ENCODE measurements at places on chromosomes 1 and 21. TPM values are rescaled to one million over a fixed set of nuclear protein-coding genes. Genes with fewer than 3 reads are reported as not detected.

- DNase-seq, result no peak
- no peak overlapping the region for H3K27ac ChIP-seq
- no peaks in the 10 kb centered on the region for H3K36me3 ChIP-seq
Observed at GRCh38 chr1:246629030-246629429, 62.8 kb downstream of the CNST start.

DNA sequence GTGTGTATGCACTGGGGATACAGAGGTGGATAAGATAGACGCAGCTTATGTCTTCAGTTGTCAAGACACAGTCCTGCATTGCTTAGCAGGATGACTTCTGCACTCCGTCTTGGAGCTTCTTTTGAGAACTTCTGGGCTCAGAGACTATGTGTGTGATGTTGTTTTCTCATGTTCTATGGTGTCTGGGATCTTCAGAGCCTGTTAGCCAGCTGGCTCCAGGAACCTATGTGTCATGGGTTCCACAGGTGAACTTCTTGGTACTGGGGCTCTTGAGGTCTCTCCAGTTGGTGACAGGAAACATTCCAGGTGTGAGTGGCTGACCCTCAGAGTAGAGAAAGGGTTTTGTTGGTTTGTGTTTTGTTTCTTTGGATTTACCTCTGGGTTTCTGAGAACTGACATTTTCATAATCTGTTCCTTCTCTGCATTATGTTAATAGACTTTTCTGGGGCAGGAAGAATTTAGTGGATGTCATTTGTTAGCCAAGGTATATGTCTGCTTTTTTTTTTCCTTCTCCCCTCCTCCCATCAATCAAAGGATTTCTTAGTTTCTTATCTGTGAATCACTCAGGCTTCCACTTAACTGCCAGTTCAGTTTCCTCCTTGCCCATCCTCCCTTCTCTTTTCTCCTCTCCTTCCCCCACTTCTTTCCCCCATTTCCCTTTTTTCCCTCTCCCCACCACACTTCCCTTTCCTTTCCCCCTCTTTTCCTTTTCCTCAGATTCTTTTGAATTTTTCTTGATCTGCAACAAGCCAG is 18.1 kb downstream of the FGGY start:
- no peak for DNase-seq
- no peak overlapping the region for H3K4me3 ChIP-seq
- no peaks in the 10 kb centered on the region for H3K36me3 ChIP-seq

GRCh38 chr1:12525311-12526181 is 92.5 kb downstream of the DHRS3 start:
- no peak overlapping the region for H3K4me3 ChIP-seq
- no peaks in the 10 kb centered on the region for H3K36me3 ChIP-seq
- DNase-seq, result no peak
- H3K27me3 ChIP-seq, result no peaks in the 10 kb centered on the region
- H3K27ac ChIP-seq, result peak overlapping the region; percentile 26
- peaks cover 16% of the 10 kb centered on the region for H3K4me1 ChIP-seq

- peaks cover 5% of the 10 kb centered on the region for H3K4me1 ChIP-seq
- peak; percentile 80 for DNase-seq
- H3K27me3 ChIP-seq, result no peaks in the 10 kb centered on the region
- peak overlapping the region; percentile 92 for H3K4me3 ChIP-seq
- H3K36me3 ChIP-seq, result peaks cover 8% of the 10 kb centered on the region
Observed at GRCh38 chr21:39314143-39315027, 953 bp upstream of the BRWD1 start.

GRCh38 chr1:116474921-116475849 is 95.6 kb downstream of the CD58 start:
- DNase-seq, result no peak
- H3K36me3 ChIP-seq, result no peaks in the 10 kb centered on the region
- no peaks in the 10 kb centered on the region for H3K4me1 ChIP-seq
- no peak overlapping the region for H3K4me3 ChIP-seq
- no peaks in the 10 kb centered on the region for H3K27me3 ChIP-seq
- H3K27ac ChIP-seq, result no peak overlapping the region

- no peaks in the 10 kb centered on the region for H3K36me3 ChIP-seq
- no peak overlapping the region for H3K4me3 ChIP-seq
- H3K27ac ChIP-seq, result no peak overlapping the region
Observed at GRCh38 chr1:113091988-113092594, 19.1 kb downstream of the LRIG2 start.

- no peak overlapping the region for H3K4me3 ChIP-seq
- H3K27ac ChIP-seq, result no peak overlapping the region
- no peak for DNase-seq
Observed at GRCh38 chr1:83922431-83922830, 76.5 kb downstream of the TTLL7 start.

DNA sequence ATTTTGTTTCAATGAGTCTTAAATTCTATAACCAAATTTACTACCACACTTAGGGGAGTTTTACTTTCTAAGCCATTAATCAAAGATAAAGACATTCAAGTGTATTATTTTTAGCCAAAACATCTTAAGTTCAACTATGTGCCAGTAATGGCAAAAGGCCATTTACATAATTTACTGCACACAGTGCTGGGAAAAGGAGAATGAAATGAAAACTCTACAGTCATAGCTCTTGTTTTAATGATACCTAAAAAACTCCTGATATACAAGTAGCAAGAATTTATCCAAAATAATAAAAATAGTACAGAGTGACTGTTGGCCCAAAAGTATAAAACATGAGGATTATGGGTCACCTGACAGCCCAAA is 42.4 kb upstream of the C1orf198 start:
- no peaks in the 10 kb centered on the region for H3K4me1 ChIP-seq
- peaks cover 13% of the 10 kb centered on the region for H3K36me3 ChIP-seq
- H3K27me3 ChIP-seq, result no peaks in the 10 kb centered on the region
- H3K4me3 ChIP-seq, result no peak overlapping the region
- no peak overlapping the region for H3K27ac ChIP-seq

DNA sequence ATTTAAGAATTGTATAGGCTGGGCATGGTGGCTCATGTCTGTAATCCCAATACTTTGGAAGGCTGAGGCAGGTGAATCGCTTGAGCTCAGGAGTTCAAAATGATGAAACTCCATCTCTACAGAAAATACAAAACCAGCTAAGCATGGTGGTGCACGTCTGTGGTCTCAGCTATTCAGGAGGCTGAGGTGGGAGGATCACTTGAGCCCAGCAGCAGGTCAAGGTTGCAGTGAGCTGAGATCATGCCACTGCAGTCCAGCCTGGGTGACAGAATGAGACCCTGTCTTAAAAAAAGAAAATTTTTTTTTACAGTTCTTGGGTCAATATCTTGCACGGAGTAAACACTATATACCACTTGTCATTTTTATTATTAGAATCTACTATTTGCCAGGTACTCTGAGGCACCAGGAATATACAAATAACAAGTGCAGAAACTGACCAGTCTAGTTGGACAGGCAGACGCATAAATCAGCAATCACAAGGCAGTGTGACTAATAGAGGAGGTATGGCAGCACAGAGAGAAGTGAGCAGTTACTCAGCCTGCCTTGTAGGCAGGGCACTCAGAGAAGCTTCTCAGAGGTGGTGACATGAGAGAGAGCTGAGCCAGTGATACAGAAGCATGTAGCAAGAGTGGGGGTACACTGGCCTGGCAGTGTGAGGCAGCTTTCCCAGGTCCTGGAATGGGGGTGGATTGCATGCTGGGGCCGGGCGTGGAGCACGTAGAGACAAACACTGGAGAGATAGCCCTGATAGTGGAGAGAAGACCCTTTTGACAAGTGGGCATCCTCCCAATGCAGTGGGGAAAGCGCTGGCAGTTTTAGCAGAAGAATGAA is 8.0 kb downstream of the PHLDA3 start:
- H3K4me3 ChIP-seq, result no peak overlapping the region
- peaks cover 13% of the 10 kb centered on the region for H3K36me3 ChIP-seq
- peak overlapping the region; percentile 92 for H3K27ac ChIP-seq
- H3K27me3 ChIP-seq, result no peaks in the 10 kb centered on the region
- peaks cover 12% of the 10 kb centered on the region for H3K4me1 ChIP-seq

- H3K27ac ChIP-seq, result peak overlapping the region; percentile 70
- peaks cover 3% of the 10 kb centered on the region for H3K36me3 ChIP-seq
- peaks cover 20% of the 10 kb centered on the region for H3K4me1 ChIP-seq
- no peak for DNase-seq
- no peaks in the 10 kb centered on the region for H3K27me3 ChIP-seq
- H3K4me3 ChIP-seq, result no peak overlapping the region
Observed at GRCh38 chr1:91803847-91804545, 82.0 kb downstream of the TGFBR3 start.

DNA sequence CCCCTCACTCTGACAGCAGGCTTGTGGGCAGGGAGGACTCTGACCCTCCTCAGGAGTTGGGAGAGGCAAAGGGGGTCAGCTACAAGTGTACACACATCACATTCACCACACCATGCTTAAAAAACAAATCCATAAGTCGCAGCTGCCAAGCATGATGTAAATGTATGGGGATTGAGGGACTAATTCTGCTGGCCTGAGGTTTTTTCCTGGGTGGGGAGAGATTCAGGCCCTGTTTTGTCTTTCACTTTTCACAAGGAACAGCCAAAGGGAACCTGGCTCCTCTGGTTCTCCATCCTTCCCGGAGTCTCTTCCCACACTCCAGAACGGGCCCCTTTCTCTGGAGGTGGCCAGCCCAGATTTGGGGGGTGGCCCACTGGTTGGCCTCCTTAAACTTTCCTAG is 1.3 kb upstream of the MTARC2 start:
- no peak overlapping the region for H3K4me3 ChIP-seq
- peak; percentile 11 for DNase-seq
- H3K36me3 ChIP-seq, result no peaks in the 10 kb centered on the region
- peaks cover 25% of the 10 kb centered on the region for H3K4me1 ChIP-seq
- H3K27ac ChIP-seq, result no peak overlapping the region
- no peaks in the 10 kb centered on the region for H3K27me3 ChIP-seq

DNA sequence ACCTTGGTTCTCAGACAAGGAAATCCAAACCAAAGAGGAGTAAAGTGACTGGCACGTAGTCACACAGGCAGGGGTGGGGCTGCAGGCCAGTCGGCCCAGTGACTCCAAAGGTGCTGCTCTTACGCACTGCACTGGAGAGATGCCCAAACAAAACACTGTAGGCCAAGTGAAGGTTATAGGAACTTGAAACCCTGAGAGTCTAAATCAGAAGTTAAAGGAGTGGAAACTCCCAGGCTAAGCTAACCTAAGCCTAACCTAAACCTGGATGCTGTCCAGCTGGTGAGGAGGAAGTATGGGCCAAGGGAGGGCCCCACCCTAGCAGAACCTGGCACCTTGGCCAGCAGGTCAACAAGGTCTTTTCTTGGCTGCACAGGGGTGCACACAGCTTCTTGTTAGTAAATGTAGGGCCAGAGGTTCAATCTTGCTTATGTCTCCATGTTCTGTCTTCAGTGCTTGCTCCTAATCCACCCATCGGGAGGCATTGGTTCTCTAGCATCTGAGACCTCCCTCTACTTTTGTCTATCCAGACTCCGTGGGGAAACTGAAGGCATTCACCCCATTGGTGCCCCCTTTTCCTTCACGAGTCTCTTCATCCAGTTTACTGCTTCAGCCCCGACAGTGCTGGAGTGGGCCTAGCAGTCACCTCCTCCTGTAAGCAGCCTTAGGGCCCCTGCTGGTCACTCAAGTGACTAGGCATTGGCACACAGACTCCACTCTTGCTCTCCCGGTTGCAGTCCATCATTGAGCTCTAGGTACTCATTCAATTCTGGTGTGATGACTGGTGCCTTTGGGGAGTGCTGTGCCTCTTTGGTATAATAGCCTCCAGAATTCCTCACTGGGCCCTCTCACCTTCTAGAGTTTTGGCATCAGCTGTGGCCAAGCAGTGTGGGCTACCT is 12.9 kb upstream of the TMEM125 start:
- no peak for DNase-seq
- H3K27ac ChIP-seq, result peak overlapping the region; percentile 45
- no peak overlapping the region for H3K4me3 ChIP-seq
- no peaks in the 10 kb centered on the region for H3K4me1 ChIP-seq
- H3K36me3 ChIP-seq, result no peaks in the 10 kb centered on the region
- H3K27me3 ChIP-seq, result no peaks in the 10 kb centered on the region

DNA sequence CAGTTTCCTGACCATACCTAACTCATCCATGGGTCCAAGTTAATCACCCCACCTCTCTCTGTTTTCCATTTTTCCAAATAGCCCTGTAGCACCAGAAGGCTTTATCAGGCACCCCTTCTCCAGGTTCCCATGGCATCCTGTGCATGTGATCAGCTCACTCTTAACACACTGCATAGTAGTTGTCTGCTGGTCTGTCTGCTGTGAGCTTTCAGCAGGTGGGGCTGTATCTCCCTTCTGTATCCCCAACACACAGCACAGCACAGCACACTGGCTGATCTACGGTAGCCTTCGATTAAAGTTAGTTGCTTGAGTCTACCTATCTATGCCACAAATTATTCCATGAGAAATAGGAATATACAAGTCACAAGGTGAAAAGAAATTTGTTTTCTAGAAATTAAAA is 54.3 kb upstream of the C1orf198 start:
- no peak overlapping the region for H3K4me3 ChIP-seq
- no peak for DNase-seq
- H3K4me1 ChIP-seq, result no peaks in the 10 kb centered on the region
- peaks cover 27% of the 10 kb centered on the region for H3K36me3 ChIP-seq
- H3K27me3 ChIP-seq, result no peaks in the 10 kb centered on the region
- no peak overlapping the region for H3K27ac ChIP-seq

GRCh38 chr1:163531345-163531744 is 209.6 kb downstream of the NUF2 start:
- H3K27ac ChIP-seq, result no peak overlapping the region
- no peak overlapping the region for H3K4me3 ChIP-seq
- H3K27me3 ChIP-seq, result no peaks in the 10 kb centered on the region
- no peak for DNase-seq
- H3K36me3 ChIP-seq, result no peaks in the 10 kb centered on the region

FAM131C gene
- not detected for total RNA-seq

LENEP gene
- not detected for total RNA-seq

SPRR2F gene
- not detected for total RNA-seq

CELA3A gene
- 11.7 TPM for total RNA-seq

CAMK1G gene
- total RNA-seq, result 2.4 TPM

AMY2A gene
- 0.71 TPM for total RNA-seq

TMCO1 gene
- total RNA-seq, result 47.6 TPM

PLA2G2D gene
- not detected for total RNA-seq

ANKRD35 gene
- total RNA-seq, result 3.7 TPM

BCL2L15 gene
- total RNA-seq, result 3.2 TPM

OR2AK2 gene
- not detected for total RNA-seq
